Activated CD8-positive, alpha-beta memory T cell treated with anti-CD3 and anti-CD28 coated beads for 48 hours (primary cell): ENCODE measurements at places on chromosomes 6 and 20.

DNA sequence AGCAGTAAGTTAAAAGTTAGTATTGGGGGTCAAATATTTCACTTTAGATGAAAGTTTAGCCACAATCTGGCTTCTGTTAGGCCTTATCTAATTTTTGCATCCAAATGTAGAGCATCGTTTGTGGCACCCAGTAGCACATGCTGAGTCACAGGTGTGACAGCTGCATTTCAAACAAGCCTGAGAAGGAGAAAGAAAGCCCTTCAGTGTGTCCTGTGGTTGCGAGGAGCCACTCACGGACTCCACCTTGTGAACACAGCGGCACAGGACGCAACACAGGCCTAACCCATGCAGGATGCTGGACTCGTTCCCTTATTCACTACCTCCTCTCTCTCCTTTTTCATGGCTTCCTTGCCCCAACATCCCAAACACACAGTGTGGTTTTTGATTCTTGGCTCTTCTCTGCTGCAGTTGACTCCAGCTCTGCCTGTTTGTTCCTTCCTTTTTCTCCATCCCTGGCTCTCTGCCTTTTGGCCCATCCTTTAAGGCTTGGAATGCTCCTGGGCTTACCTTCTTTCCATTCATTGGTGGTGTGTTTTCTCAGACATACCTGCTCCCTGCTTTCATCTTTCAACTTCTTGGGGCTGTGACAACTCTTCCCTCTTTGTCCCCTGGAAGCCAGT, 124.2 kb downstream of the SLC16A10 start:
- DNase-seq: no peak

GRCh38 chr6:107956181-107956580, 1.8 kb downstream of the SEC63 start:
- no peak for DNase-seq

- no peak for DNase-seq
These were observed 792 bp upstream of the MICA start for GRCh38 chr6:31402324-31403282.

GRCh38 chr6:86355271-86355670, 582.1 kb upstream of the HTR1E start:
- DNase-seq: no peak

GRCh38 chr6:38975621-38976049, 72.9 kb upstream of the GLP1R start:
- DNase-seq: no peak

GRCh38 chr6:35024551-35025054, 116.5 kb downstream of the TCP11 start:
- no peak for DNase-seq

DNA sequence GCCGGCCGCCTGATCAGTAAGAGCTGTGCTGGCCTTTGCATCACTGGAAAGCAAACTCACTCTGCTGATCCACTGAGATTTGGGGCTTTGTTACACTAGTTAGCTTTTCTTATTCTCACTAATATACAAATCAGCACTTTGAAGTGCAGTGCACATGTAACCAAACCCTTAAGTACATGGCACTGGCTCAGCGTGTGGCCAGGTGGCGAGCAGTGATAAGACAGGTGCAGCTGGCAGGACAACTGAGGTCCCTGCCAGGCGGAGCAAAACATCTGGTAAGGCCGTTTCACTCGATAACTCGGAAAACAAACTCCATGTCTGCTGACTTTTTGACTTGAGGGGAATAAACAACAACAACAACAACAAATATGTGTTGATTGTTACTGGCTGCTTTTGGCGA, 11.0 kb downstream of the GFRA4 start:
- DNase-seq: no peak

DNA sequence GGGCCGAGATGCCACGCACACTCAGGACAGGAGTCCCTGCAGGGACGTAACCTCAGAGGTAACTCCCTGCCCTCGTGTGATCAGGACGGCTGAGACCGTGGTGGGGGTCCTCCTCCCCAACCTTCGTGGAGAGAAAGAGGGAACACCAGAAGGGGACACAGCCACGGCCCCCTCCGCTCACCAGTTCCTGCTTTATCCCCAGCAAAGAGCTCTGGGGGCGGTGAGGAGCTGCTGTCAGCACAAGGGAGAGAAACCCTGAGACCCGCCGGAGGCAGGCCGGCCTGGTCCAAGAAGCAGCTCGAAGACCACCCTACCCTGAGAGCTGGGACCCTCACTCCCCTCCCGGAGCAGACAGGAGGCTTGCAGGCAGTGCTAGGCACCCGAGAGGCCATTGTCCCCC, 44.4 kb downstream of the SLC2A4RG start:
- DNase-seq: no peak

DNA sequence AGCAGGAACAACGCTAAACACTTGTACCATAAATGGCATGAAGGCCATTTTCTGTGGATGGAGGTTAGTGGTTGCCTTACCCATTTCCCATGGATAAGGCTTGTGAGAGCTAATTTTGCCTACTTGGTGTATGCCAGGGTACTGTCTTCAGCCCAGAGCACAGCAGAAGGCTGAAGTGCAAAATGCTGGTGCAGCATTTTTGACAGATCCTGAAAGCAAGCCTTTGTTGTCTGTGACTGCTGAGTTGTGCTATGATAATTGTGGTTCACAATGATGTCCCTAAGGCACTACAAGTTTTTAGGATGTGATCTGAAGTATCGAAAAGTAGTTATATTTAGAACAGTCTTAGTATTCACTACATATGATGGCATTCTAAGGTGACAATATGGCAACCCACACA, 14.7 kb upstream of the HMGN3 start:
- DNase-seq: no peak

DNA sequence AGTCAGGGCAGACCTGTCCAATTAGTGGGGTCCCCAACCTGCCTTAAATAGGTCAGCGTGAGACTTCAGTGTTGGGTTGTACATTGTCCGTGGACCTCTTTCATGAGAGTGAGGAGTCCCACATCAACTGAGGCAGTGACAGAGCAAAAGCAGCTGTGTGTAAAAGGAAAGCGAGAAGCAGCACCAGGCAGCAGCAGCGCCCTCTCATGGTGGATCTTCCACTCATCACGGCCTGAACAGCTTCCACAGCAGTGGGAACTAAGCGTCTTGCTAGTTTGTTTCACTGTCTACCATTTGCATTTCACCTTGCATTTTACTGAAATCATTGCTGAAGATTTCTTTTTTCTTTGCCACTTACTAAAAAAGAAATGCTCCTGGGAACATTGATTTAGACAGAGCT, 333.8 kb downstream of the PKHD1 start:
- no peak for DNase-seq

DNA sequence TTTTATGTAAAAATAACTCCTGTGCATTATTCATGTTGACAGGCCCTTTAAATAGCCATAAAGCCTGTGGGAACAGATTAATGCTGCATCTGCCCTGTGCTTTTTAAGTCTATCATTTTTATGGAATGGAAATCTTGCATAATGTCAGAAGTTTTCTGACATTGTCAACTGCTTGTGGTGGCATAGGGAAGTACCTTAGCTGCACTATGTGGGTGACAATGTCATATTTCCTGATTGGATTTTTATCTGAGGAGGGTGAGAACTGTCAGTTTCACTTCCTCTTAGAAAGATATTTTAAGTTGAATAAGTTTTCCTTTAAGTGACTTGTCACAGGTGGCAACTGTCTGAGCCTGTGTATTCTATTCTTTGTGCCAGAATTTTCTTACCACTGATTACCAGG, 267.9 kb downstream of the PLCB1 start:
- DNase-seq: no peak

DNA sequence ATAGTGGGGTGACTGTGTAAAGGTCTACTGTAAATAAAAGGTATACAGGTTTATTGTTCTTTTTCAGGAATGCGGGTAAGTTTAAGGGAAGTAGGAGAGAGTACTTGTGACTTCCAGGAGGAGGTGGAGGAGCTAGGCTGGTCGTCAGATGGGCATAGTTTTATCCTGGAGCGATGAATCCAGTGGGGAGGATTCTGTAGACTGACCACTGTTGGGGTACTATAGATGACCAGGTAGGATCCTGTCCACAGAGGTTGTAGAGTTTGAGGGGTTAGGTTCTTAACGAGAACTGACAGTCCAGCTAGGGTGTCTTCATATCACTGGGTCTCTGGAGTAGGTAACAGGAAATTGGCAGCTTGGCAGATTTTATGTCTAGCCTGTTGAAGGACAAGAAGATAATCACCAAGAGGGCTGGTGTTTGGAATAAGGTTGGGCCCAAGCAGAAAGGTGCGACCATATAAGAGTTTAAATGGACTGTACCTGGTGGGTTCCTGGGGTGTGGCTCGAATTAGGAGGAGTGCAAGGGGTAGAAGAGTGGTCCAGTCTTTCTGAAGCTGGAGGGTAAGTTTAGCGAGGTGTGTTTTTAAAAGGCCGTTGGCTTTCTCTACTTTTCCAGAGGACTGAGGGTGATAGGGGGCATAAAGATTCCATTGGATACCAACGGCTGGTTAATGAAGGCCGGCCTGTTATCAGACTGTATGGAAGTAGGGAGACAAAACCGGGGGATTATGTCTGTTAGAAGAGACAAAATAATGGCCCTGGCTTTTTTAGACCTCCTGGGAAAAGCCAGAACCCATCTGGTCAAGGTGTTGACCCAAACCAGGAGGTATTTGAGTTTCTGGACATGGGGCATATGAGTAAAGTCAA, 751.3 kb upstream of the ADGRB3 start:
- DNase-seq: no peak

- DNase-seq: no peak
These were observed 842.1 kb upstream of the ADGRB3 start for GRCh38 chr6:67792996-67793395.

- DNase-seq: no peak
These were observed 12.0 kb upstream of the SERPINB9 start for GRCh38 chr6:2915150-2915549.

DNA sequence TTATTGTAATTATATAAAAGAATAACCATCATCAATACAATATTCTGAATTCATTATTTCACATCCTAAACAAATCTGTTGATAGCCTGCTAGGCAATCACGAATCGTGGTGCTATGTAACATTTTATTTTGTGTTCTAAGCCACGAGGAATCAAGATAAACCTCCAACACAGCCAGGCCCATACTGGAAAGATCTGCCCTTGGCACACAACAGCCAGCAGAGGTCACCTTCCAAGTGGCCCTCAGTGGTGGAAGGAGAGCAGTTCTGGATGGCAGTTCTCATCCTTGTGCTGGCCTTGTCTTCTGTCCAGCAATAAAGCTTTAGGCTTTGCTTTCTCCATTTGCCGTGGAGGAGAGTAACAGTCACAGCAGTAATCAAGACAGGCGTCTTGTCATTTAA, 13.2 kb downstream of the ZNF831 start:
- no peak for DNase-seq

DNA sequence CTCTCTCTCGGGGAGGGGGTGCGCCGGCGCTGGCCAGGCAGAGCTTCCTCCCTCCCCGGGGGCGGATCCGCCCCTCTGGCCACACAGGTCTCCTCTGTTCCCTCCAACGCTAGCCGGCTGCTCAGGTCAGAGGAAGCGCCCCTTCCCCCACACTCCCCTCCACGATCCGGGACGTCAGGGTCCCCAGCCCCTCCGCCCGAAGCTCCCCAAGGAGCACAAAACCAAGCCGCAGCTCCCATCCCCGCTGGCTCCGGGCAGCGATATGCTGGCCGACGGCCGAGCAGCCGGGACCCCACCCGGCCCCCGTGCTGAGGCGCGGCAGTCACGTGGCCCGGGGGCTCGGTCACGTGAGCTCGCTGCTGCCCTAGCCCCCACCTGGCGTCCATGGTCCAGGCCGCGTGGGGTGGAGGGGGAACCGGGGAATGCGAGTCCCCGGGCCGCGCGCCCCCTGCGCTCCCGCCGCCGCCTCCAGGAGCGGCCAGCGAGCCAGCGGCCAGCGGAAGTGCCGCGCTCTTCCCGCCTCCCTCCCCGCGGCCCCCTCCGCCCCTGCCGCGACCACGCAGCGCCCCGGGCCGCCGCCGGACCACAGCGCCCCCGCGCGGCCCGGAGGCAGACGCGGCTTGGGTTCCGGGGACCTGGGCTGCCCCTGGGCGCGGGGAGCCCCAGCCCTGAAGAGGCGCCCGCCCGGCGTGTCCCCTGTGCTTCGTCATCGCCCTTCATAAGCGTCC, at the start of gene SLC35B2:
Gene SLC35B2, minus strand, starts transcription at position 504 of the 728 bp plus-strand sequence. Its CDS starts 118 bp downstream, at position 386.
- DNase-seq: no peak

DNA sequence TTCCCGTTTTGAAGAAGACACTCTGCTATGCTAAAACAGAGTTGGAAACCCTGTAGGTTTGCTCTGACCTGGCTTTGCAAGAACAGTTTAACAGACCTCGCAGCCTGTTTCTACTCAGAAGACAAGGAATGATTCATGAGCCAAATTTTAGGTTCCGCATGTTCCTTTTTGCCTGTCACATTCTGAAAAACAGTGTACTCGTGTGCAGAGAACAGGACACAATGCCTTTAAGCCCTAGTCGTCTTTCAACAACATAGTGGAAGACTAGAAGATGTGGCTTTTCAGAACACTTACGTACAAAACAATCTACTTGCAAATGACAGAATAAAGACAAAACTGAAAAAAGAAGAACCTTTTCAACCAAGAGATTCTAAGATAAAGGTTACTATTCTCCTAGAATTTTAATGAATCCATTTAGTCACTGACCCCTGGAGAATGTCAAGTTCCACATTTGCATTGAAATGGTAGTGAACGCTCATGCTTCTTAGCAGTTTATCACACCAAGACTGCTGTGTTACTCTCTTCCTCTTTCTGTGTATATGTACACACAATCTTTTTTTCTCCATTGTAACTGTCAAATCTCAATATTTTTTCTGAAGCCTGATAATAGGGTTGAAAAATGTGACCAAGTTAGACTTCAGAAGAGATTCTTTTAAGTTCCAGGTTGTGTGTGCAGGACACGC, 220.7 kb upstream of the NRSN1 start:
- DNase-seq: no peak

GRCh38 chr6:90039911-90040310, 145.6 kb downstream of the GJA10 start:
- DNase-seq: no peak

GRCh38 chr20:20024942-20025341, 7.8 kb downstream of the NAA20 start:
- DNase-seq: no peak

DNA sequence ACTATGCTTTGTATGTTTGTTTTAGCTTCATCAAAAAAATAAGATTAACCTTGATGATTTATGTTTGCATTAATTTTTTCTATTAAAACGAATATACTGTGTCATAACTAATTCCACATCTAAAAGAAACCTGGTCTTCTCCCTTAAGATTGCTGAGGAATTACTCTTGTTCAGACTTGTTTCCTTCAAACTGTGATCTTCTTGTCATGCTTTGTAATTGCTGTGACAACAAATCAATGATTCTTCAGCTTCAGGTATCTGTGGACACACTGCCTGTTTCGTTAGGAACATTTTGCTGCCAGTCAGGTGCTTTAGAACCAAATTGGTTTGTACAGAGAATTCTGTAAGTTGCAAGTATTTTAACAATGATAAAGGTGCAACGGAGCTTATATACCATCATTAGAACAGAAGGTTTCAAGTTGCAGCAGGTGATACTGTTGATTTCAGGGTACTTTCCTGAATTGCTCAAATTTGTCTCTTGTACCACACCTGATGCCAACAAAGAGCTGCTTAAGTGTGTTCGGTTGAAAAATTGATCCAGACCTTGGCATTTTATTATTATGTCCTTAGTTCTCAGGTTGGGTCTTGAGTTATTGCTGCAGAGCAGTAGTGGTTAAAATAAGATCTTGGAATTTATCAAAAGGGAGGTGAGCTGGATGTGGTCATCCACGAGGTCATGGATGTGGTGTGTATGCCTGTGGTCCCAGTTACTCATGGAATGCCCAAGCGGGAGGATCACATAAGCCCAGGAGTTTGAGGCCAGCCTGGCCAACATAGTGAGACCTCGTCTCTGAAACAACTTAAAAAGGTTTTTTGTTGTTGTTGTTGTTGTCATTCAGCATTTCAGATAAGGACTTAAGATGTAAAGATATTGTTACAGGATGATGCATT, 19.5 kb downstream of the SYTL3 start:
- no peak for DNase-seq

- DNase-seq: no peak
These were observed 3.2 kb downstream of the OLIG3 start for GRCh38 chr6:137490961-137491360.
